ENCODE measurements at places on chromosomes 5 and 9. TPM values are rescaled to one million over a fixed set of nuclear protein-coding genes. Genes with fewer than 3 reads are reported as not detected.

Gene AK8
- total RNA-seq = 0.50 TPM

Gene PCBD2
- total RNA-seq = 12.8 TPM

DNA sequence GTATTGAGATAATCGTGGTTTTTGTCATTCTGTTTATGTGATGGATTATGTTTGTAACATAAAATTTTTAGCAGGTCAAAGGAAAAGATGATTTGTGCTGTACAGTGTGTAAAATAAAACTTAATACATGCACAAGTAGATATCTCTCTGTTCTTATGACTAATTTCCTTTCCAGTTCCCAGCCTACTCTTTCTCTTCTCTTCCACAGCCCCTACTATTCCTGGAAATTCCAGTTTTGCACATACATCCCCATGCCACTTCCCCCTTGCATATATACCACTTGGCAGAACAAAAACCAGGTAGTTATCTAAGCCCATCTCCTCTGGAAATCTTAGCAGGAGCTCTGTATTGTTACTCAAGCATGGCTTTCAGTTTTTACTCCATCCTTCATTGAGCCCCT, 20.2 kb downstream of the TEK start:
- DNase-seq = no peak

DNA sequence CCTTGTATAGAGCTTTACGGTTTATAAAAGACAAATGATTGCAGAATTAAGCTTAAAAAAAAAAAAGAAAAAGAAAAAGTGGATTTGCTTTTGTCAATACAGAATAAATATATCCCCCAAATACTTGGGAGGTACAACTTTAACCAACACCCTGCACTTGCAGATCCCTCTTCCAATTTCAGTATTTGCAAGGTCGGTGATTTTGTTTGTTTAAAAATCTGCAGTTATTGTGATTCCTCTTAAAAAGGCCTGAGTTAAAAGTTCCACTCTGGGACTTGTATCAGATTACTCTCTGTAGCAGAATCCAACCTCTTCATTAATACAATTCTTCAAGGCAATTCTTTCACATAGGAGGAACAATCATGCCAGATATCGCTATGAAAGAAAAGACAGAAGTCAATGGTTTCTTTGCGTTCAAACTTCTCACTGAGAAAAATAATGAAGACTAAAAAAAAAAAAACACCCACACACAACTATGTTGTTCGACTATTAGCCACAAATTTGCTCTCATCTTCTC, 400.9 kb downstream of the EBF1 start:
- no peak for DNase-seq

Gene TNPO1
- total RNA-seq = 134 TPM

DNA sequence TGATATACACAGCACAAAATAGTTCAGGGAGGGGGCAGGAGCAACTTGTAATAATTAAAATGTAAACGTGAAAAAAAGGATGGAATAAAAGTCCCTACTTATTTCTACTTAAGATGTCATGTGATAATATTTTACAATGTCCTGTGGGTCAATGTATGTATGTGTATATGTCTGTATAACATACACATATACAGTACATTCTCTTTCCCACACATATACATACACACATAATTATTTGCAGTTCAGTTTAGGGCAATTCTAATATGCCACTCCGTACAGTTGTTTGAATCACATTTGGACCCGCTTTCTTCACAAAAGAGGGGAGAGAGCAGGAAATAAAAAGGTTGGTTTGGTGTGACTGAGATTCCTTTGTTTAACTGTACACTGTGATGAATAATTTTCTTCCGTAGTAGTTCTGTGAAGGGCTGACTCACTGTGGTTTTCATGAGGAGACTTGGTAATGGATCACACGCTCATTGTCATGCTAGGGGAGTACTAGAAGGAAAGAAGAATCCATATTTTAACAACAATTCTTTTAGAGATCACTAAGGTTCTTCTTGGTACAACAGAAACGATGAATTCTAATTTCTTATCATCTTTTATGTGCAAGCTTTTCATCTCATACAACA, 26.2 kb upstream of the ACOT12 start:
- DNase-seq = no peak

DNA sequence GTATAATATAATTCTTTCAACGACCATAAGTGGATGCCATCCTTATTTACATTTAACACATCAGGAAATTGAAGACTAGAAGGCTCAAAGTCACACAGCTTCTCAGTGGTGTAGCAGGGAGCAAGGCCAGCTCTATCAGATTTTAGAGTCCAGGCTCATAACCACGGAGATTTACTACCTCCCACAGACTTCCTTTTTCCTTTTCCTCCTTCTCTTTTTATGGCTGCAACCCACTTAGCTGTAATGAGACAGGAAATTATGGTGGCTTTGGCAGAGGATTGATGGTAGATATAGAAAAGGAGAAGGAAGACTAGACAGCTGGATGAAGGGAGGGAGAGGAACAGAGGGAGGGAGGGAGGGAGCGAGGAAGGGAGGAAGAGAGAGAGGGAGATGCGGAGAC, 47.4 kb downstream of the SPEF2 start:
- DNase-seq = no peak

DNA sequence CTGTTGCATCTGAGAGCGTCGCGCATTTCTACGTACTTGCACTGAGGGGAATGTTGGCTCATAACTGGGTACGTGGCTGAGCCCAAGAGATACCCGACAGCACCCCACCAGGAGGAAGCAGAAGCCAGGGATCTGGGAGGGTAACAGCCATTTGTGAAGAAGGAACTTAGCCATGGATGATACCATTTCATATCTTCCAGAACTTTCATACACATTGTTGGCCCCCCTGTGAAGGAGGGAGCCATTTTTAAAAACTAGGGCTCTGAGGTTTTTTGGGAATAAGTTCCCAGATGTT, 101.4 kb upstream of the SLC44A1 start:
- no peak for DNase-seq

GRCh38 chr5:176650354-176650884, 3.1 kb downstream of the TSPAN17 start:
- no peak for DNase-seq

- DNase-seq = no peak
Measured at GRCh38 chr5:39370555-39371366, 6.5 kb upstream of the C9 start.

DNA sequence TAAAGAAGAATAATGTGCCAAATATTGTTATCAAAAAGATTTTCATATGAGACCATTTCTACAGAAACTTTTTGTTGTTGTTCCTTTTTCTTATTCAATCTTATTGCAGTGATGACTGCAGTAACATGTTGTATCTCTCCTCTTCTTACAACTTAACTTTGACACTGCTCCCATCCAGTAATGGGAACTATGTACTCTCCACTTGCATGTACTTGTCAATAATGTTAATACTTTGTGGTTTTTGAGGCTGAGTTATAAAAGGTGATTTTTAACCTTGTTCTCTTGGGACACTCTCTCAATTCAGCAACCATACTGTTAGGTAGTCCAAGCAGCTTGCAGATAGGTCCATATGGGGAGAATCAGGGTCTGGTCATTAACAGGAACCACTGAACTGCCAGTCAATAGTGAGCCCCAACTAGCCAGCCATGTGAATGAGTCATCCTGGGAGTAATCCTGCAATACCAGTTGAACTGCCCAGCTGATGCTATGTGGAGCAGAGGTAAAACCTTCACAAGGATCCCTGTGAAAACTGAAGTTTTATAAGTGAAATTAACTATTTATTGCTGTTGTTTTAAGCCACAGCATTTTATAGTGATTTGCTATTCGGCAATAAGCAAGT, 199.6 kb upstream of the DAB2 start:
- DNase-seq = no peak

DNA sequence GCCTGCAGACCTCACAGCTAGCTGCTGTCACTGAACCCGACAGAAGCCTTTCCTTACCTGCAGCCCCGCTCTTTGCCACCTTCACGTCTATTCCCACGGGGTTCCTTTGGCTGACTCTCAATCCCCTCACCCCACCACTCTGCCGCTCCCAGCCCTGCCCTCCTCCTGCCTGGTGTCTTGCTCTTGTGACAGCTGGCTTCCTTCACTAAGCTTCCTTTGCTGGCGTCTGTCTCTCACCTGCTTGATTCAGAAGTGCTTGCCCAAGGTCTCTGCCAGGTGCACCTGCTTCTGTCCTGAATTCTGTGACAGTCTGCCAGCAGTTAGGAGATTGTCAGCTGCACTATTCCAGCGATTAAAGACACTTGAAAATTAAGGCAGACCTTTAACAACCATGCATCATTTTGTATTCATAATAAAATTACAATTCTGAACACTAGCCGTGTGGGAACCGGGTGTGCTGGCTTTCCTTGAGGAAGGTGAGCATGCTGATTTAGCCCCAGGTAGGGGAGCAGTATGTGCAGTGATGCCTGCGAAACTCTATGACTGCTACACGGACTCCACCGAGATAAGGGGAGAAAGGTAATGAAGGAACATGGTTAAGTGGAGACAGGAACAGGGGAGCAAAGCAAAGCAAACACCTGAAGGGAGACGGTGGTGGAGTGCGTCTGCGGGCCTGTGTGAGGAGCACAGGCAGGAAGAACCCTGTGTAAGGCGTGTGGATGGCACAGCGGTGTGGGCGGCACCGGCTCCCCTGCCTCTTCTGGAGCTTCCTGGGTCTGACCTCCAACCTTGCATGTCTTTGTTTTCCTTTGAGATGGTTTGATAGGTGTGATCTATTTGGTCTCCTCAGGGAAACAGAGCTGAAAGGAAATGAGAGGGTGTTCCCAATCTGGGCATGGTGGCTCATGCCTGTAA, 80.1 kb upstream of the CACNA1B start:
- no peak for DNase-seq

- no peak for DNase-seq
Measured at GRCh38 chr9:127530206-127530941, 79.1 kb downstream of the LRSAM1 start.

- DNase-seq = no peak
Measured at GRCh38 chr9:91359734-91360470, 1.8 kb downstream of the AUH start.

Gene STING1
- total RNA-seq = 0.37 TPM

GRCh38 chr5:112049738-112050137, 292.7 kb upstream of the NREP start:
- no peak for DNase-seq

Gene FGF18
- 1.4 TPM for total RNA-seq

Gene GFI1B
- 0.41 TPM for total RNA-seq

Gene ADRA1B
- 0.16 TPM for total RNA-seq

GRCh38 chr9:32180597-32180996, 203.8 kb upstream of the ACO1 start:
- DNase-seq = no peak

GRCh38 chr5:61496446-61496845, 164.4 kb downstream of the ZSWIM6 start:
- DNase-seq = no peak

DNA sequence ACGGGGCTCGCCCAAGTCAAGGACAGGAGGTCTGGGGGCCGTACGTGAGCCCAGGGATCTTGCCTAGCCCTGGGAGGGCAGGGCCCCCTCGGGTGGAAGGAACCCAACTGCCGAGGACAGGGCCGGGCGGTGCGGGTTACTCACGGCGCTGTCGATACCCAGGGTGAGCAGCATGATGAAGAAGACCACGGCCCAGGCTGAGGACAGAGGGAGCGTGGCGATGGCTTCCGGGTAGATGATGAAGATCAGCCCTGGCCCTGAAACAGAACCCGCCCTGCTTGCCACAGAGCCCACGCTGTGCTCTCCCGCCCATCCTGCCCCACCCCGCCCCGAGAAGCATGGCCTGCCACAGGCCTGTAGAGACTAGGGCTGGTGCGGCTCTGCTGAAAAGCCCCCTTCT, 34.1 kb downstream of the SLC6A3 start:
- no peak for DNase-seq

Gene PCDHGB3
- 3.3 TPM for total RNA-seq

- DNase-seq = no peak
Measured at GRCh38 chr5:19751326-19751725, 236.7 kb downstream of the CDH18 start.

Gene PCDHGA7
- total RNA-seq = 2.8 TPM

GRCh38 chr5:66113160-66113559, 30.9 kb upstream of the SREK1 start:
- no peak for DNase-seq

Gene SPINK4
- total RNA-seq = not detected

DNA sequence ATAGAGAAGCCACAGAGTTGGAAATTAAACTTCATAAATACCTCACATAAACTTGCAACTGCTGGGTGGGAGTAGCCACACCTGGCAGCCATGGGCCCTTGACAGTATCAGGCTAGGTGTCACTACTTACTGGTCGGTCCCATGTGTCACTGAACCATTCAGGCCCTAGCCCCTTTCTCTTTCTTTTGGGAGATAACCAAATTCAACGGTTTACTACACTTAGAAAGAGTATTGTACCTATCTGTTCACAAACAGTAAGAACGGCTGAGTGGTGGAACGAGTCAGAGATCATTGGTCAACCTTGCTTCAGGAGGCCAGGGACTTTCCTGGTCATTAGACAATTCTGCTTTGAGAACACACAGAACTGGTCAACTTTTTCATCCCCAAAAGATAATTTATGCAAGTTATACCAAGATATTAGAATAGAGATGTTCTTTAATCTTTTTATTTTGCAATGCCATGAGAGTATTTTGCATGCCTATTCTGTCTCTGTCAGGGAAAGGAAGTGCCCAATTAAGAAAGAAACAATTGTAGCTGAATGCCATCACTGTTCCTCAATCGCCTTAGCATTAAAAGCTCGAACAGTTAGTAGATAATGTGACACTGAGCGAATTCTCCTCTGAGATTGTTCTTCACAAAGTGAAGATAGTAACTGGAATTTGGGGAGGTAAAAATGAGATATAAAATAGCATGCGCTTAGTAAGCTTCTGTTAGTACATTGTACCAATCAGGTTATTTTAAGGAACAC, 50.9 kb downstream of the GOLPH3 start:
- DNase-seq = no peak

DNA sequence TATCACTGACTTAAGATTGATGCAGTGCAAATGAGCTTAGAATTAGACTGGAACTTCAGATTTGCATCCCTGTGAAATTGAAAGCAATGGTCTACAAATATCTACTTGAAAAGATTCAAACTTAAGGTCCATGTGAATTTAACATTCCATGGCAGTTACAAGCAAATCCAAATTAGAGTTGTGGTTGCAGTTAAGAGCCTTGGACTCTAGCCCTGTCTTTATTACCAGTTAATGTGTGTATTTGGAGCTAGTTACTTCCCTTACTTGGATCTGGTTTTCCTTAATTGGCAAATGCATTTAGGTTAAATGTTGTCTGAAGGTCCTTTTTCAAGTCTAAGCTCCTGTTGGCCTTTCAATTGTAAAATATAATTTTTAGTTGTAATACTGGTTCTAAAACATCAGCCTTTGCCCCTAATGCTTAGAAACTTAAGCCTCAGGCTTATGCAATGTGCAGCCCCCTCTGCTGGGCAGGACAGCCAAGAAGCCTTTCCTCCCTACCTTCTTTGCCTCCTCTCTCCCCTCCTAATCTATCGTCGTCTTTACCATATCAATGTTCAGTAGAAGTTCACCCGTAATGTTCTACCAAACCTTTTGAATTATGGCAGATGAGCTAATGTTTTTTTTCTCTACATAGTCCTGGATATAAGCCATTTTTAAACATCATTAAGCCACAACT, 59.5 kb downstream of the ERMP1 start:
- no peak for DNase-seq
